Anterior cingulate cortex (tissue), 58 donors: ENCODE measurements at places on chromosomes 5 and 9.

GRCh38 chr5:44506561-44506960 lies 117.3 kb upstream of the FGF10 start:
- no peak for DNase-seq

DNA sequence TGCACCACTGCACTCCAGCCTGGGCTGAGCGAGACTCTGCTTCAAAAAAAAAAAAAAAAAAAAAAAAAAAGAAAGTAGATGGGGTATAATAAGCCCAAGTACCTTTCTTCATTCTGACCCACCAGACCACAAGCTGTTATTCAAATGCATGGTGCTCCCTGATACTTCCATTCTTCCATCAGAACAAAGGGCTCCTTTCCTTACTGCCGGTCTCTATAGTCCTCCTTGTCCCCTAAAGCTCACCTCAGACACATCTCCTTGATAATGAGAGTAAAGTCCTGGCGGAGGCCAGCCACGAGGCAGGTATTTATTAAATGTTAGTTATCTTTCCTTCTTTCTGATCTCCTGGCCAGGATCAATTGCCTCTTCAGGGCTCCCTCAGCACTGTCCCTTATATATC lies 162.5 kb downstream of the RAB3C start:
- DNase-seq, result no peak

- DNase-seq, result no peak
These were observed 193.9 kb downstream of the MEF2C start for GRCh38 chr5:88688984-88689667.

DNA sequence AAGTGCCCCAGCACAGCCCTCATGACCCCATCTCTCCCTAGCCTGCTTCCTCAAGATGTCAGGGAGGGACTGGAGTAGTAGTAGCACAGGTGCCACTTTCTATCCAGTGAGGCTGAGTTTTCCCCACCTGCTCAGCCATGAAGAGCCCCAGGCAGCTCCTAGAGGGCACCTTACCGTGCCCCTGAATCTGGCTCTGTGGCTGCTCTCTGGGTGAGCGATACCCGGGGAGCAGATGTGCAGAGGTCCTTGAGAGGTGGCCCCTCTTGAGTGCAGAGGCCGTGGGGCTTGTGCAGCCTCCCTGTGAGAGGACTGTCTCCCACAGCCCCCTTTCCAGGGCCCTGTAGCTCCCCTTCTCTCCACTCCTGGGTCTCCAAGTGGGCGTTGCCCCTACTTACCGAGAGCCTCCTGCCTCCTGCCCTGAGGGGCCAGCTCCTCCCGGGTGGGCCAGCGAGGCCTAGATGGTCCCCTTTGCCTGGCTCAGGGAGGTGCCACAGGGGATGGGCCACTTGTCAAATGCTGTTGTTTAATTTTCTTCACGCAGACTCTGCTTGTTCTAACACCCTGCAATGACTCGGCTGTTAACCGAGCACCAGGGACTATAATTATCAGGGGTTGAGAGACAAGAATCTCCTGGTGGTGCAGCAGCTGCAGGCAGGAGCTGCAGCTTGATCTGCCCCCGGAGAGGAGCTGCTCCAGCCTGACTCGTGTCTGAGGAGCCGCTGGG lies 29.6 kb upstream of the PITX1 start:
- no peak for DNase-seq

DNA sequence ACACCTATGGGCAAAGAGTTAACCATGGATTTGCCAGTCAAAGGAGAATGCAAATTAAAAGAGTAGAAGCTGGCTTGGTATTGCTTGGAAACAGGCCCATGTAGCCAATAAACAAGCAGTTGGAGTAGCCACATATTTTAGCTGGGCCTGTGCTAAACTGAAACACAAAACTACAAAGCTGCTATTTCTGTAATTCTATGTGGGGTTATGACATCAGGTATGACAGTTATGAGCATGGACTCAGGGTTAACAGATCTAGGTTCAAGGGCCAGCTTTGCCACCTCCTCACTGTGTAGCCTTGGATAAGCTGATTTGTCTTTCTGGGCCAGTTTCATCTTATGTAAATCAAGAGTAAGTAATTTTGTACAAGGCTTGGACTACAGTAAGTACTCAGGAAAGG lies 142.7 kb downstream of the PIP5K1B start:
- DNase-seq, result no peak
